CD4-positive, alpha-beta T cell treated with Interleukin-15 for 1 hour (primary cell): ENCODE measurements at places on chromosomes 2 and 18.
A peak's percentile ranks its signal among the peaks of the same experiment; 100 is the strongest.

GRCh38 chr2:14779252-14779651 is 146.7 kb downstream of the LRATD1 start:
- no peak for DNase-seq

- DNase-seq = no peak
Measured at GRCh38 chr2:203890733-203891132, 23.2 kb downstream of the CTLA4 start.

DNA sequence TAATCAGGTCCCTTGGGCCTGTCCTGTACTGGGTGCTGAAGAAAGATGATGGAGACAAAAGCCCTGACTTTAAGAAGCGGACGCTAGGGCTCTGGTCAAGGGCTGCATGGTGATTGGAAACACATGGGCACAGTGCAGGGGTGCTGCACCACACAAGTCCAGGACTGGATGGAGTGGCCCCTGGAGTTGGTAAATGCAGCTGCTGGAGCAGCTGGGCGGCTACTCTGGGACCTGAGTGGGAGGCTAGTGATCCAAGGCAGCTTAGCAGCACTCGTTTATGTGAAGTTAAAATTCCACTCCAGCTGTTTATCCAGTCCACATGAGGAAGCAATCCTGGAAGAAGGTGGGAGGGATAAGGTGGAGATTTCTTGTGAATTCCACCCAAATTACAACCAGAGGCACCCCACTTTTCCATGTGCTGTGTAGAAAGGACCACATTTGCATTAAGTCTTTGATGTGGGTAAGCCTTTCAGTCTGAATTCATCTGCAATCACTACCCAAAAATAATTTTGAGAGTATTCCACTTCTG is 24.9 kb downstream of the MERTK start:
- no peak for DNase-seq

- DNase-seq = peak; percentile 80
Measured at GRCh38 chr2:113876503-113877387, 13.1 kb upstream of the ACTR3 start.

DNA sequence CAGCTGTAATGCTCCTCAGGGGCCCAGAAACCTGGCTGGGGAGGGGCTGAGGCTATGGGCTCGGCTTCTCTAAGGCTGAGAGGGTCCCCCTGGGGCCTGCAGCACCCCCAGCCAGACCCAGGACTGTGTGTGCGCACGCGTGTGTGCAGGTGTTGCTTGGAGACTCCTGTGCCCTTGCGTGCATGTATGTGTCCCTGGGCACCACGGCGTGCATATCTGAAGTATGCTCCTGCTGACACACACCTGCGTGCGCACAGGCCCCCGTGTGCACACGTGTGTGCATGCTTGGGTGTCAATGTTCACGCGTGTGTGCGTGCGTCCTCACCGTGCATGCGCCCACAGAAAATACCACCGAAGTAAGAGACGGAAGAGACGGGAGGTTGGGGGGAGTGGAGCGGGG is 14.9 kb upstream of the ECEL1 start:
- DNase-seq = peak; percentile 44

- DNase-seq = no peak
Measured at GRCh38 chr2:23420840-23421476, 36.0 kb downstream of the KLHL29 start.

DNA sequence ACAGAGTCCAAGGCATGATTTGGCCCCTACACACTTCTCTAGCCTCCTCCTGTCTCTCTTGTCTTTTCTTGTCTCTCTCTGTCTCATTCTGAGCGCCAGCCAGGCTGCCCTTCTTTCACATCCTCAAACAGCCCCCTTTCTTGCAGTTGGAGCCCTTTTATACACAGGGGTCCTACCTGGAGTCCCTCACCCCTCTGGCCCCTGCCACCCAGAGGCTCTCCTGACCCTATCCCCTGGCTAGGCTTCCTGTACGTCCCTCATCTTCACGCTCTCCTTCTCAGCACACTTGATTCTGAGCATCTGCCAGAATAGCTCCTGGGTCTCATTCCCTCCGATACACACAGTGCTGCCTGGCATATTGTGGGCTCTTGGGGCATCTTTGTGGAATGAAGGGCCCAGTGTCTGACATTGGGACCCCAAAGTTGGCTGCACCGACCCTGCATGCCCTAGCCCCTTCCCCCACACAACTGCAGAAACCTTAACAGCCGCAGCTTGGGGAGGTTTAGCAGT is 261.9 kb downstream of the DYSF start:
- no peak for DNase-seq

DNA sequence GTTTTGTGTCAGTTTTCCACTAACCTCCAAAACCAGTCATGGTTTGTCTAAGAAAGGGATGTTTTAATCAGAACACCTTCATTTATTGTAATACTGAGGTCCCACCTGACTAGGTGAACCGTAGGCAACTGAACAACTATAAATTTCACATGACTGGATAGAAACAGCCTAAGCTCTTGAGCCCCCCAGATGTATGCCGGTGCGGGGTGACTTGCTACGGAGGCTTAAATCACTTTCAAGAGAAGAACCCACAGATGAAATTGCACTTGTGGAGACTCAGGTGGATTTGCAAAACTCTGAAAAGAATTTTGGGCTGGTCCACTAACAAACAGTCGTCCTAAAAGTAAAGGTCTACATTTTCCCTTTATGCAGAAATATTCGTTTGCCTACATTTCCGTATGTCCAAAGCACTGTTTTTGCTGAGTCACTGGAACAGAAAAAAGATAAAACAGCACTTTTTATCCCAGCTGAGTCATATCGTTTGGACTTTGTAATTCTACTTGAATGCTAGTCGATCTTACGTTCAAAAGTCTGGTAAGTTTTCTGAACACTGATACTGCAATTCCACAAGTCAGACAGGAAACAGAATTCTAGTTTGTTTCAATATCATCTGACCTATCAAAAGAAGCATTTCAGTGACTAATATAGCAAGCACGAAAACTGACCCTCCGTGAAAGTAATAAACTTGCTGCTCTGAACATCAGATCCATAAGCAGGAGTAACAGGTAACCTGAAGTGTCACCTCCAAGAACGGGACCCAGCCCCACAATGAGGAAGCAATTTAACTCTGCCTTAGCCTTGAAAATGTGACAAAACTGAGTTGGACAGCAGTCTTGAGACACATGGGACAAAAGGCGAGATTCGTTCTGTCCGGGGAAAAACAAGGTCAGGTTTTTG is 18.1 kb downstream of the ZNF516 start:
- no peak for DNase-seq

DNA sequence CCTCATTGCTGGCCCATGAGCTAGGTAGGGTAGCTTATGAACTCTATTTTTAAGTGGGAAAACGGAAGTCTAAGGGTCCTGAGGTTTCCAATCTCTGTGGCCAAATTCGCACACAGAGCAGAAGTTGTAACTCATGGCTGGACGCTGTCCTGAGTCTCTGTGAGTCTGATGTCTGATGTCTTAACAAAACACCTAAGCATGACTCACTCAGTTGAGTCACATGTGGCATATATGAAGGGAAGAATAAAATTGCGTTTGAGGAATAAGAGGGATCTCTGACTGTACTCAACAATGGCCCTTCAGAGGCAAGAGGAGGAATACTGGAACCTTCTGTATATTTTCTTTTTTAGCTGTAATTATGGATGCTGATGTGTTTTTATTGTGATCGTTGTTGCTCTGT is 569.7 kb downstream of the RIT2 start:
- no peak for DNase-seq
